Neural progenitor cell (in vitro differentiated cells): ENCODE measurements at places on chromosomes 16 and 17. TPM values are rescaled to one million over a fixed set of nuclear protein-coding genes. Genes with fewer than 3 reads are reported as not detected.
A peak's percentile ranks its signal among the peaks of the same experiment; 100 is the strongest.

Gene NOD2
- total RNA-seq: 0.22 TPM in 1 of 2 replicates, not detected in the other

Gene DYNLRB2
- total RNA-seq: not detected in 2 replicates

DNA sequence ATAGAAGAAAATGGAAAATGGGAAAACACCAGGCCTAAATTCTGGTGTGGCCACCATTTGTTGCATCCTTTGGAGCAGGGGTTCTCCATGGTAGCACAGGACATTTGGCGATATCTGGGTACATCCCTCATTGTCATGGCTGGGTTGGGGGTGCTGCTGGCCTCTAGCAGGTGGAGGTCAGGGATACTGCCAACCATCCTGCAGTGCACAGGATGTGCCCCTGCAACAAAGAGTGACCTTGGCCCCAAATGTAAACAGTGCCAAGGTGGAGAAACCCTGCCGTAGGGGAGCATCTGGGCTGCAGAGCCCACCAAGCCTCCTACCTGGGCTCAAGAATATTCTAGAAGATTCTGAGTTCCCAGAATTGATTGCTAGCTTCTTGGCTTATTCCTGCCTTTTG is 27.5 kb downstream of the NKD1 start:
- DNase-seq: no peak

GRCh38 chr17:58390884-58391283 is 26.4 kb downstream of the RNF43 start:
- no peak for DNase-seq

Gene ADAM11
- 1.4 and 6.9 TPM in 2 replicates for total RNA-seq

Gene LCAT
- 1.5 and 4.9 TPM in 2 replicates for total RNA-seq

Gene CHAD
- total RNA-seq: not detected in 2 replicates

- DNase-seq: no peak
These were observed 75.1 kb downstream of the CYTH1 start for GRCh38 chr17:78707016-78707415.

Gene SPATA22
- not detected in 2 replicates for total RNA-seq

- DNase-seq: peak; percentile 75
These were observed 1253.7 kb upstream of the CDH8 start for GRCh38 chr16:63289834-63290460.

- DNase-seq: no peak
These were observed 9.8 kb downstream of the PHB1 start for GRCh38 chr17:49404906-49405305.

DNA sequence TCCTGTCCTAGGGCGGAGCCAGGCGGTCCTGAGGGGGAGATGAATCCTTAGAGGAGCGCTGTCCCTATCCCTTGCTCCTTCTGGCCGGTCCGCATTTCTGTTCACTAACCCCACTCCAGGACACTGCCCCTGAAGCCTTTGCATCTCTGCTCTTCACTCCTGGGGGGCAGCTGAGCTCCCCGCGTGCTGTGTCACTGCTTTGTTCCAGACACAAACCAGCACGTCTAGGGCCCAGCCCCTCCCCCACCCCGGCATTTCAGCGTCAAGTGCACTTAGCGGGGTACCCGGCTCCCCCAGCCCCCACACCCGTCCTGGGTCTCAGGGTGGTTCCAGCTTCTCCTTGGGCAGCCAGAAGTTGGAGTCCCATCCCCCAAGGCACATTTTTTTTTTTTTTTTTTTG is 8.9 kb downstream of the CORO6 start:
- no peak for DNase-seq

DNA sequence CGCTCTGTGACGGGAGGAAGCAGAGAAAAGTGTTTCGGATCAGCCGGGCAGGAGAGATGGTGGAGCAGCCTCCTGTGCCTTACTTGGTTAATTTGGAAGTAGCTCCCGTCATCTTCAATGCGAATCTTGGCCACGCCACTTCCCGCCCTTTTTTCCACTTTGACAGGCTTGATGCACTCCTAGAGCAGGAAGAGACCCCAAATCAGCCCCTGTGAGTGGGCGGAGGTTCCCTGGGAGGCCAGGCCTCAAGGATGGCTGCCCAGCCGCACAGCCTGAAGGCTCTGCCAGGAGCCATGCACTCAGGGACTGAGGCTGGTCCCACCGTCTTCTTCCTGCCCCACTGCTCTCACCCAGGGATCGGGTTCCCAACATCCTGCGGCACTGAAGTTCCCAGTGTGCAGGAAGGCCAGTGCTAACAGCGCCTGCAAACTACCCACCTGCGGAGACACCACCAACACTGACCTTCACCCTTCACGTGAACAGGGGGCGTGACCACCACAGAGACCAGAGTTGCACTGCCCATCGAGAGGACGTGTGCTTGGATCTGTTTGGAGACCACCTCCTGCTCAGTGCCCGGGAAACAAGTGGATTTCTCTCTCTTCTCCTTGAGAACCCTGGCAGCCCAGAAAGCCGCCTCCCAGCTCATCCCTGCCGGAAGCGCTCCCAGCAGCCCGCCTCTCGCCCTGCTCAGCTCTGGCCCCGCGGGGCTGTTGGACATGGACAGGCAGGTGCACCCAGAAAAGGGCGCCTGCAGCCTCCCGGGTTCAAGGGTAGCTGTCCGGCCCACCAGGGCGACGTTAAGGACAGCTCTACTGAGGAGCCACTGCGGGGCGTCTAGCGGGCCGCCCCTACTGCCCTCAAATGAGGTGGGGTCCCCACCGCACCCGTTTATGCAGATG is 988 bp downstream of the CIAO3 start:
- DNase-seq: no peak

GRCh38 chr16:7624871-7625766 is 292.5 kb downstream of the RBFOX1 start:
- DNase-seq: no peak
